Fibroblast of skin of left biceps (primary cell): ENCODE measurements at places on chromosomes 1 and 21.
A peak's percentile ranks its signal among the peaks of the same experiment; 100 is the strongest.

DNA sequence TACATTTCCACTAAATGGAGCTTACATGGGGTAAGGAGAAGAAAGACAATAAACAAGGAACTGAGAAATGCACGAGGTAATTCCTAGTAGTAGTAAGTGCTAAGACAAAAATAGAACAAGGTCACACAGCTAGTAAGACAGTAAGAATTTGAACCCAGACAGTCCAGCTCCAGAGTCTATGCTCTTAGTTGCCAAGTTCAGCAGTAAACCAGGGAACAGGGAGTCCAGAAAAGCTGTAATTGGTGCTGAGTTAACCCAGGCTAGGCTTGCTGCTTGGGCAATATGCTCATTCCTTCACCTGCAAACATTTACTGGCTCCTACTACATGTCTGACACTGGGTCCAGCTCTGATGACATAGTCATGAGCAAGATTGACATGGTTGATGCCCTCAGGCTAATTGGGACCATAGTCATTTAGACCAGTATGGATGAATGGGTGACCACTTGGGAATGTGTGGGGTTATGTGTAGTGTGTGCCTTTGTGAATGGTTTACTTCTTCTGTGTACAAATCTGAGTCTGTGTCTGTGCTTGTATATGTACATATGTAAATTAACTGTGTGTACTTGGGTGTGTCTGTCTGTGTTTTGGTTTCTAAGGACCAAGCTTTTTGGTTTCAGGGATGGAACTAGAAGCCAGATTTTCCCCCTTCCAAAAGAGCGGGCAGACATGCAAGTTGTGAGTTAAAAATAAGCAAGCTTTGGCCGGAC, 2.0 kb downstream of the GPX7 start:
- DNase-seq: no peak

GRCh38 chr1:30990591-30990990, 74.9 kb downstream of the PUM1 start:
- DNase-seq: no peak

DNA sequence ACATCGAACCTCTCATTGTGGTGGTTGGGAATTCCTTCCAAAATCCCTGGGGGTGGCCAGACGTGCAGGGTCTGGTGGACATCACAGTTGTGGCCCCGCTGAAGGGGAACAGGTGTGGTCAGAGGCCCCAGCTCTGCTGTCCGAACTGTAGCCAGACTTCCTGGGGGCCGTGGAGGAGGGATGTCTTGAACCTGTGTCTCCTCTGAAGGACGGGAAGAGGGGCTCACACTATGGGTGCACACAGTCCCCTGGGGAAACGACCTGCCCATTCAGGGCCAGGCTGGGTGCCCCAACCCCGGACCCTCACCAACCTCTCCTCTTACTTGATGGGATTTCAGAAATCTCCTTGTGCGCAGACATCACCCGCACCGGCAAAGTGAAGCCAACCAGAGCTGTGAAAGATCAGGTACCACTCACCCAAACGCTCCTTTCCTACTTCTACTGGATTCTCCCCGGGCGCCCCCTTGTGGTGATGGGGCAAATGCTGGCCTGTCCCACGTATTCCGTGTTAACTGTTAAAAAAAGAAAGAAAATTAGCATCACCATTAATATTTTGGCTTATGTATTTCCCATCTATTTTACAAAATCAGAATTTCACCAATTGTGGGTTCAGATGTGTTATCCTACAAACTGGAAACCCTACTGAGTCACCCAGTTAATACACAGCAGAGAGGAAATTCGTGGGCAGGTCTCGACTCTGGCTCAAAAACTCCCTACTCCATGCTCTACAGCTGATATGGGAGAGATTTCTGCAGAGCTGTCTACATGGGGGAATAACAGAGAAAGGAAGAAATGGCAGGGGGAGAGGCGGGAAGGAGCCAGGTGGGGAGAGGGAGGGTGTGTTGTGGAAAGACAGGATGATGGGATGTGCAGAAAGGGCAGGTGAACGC, 28.1 kb downstream of the PADI4 start:
- peak; percentile 17 for DNase-seq

GRCh38 chr1:29576510-29576909, 340.2 kb downstream of the PTPRU start:
- DNase-seq: no peak

GRCh38 chr1:49351768-49352167, 575.1 kb upstream of the BEND5 start:
- DNase-seq: peak; percentile 28
